Mesenchymal stem cell (in vitro differentiated cells and primary cell): ENCODE measurements at places on chromosomes 1 and 21.

GRCh38 chr1:187390215-187390818 is 561.6 kb downstream of the PLA2G4A start:
- DNase-seq, result no peak

- no peak for DNase-seq
Measured at GRCh38 chr1:206568779-206569352, 43.4 kb downstream of the EIF2D start.

DNA sequence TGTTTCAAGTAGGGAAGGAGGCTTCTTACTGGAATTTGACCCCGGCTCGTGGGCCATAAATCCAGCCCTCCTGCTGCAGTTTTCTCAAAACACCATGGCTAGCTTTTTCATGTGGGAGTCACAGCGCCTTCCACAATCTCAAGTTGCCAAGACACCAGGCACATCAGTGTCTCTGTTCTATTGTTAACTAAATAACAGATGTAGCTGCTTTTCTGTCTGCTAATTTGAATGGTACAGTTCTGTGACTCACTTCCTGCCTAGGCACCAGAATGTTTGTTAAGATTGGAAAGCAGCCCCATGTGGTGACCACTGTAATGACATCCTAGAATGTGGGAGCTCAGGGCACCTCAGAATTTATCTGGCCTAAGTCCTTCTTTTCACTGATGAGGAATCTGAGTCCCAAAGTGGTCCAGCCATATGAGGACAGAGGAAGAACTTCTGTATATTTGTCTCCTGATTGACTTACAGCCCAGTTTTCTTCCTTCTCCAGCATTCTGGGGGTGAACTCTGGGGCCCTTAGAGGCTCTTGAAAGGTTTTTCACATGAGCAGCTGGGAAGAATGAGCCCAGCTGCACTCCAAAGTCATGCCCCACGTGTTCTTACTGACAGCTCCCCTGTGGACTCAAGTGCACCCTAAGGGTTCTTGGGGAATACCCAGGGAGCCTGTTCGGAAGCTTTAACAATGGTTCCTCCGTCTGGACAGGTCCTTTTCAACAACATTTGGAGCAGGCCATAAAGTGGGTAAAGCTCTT is 27.5 kb downstream of the TRIM45 start:
- peak; percentile 78 for DNase-seq

- DNase-seq, result no peak
Measured at GRCh38 chr1:92476071-92476631, 10.6 kb downstream of the GFI1 start.

DNA sequence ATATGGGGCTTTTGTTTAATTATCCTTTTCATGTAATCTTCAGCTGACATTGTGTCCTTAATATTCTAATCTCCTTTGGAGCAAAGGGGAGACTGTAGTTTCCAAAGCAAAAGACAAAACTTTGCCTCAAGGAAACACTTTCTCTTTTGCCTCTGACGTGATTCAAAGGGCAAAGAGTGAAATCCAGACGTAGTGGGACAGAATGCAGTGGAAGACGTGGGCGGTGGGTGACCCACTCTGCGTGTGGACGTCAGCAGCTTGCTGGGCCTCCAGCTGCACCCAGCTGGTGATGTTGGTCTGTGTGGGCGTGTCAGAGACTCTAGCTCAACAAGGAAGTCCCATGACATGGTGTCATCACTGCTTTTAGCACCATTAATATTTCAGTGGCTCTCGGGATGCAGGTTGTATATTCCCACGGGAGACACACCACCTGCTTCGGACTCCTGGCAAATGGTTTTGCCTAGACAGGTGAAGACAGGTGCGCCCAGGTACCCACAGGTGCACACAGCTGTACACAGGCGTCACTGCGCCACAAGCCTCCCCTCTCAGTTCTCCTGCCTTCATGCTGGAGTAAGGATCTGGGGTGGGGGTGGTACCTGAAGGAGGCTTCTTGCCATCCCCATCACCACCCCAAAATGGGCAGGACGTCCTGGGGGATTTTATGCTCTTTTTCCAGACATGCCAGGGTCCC is 292.1 kb upstream of the VAMP3 start:
- peak; percentile 98 for DNase-seq
